ENCODE measurements at places on chromosomes 3 and 15.

GRCh38 chr15:32030795-32031194, 480 bp downstream of the CHRNA7 start:
- no peak for DNase-seq

DNA sequence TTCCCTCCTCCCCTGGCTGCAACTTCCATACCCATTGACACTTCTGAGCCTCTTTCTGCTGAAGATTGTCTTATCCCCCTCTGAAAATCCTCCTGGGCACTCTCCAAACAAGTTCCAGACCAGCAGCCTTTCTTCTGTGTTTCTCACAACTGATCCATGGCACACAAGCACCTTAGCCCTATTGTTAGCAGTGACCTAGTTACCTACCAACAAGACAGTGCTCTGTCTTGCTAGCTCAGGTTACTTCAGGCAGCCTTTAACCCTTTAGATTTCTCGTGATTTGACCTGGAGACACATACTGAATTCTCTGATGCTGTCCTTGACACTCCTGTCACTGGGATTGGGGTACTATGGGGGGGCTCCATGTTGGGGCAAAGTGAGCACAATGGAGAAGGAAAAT, 82.1 kb downstream of the GTF2E1 start:
- no peak for DNase-seq

DNA sequence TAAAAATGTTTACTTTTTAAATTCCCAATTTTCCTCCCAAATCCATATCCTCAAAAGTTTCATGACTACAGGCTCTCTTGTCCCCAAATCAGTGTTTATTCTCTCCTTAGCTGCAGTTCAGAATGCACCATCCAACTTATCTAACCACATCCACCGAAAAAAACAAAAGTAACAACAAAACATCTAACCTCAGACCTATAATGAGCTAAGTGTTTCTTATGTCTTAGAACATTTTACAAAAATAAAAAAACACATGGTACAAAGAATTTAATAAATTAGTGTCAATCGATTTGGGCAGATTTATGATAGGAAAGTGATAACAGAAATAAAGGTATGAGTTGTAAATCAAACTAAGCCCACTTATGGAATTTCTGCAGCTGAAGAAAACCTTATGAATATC, 13.6 kb downstream of the SATB1 start:
- no peak for DNase-seq

DNA sequence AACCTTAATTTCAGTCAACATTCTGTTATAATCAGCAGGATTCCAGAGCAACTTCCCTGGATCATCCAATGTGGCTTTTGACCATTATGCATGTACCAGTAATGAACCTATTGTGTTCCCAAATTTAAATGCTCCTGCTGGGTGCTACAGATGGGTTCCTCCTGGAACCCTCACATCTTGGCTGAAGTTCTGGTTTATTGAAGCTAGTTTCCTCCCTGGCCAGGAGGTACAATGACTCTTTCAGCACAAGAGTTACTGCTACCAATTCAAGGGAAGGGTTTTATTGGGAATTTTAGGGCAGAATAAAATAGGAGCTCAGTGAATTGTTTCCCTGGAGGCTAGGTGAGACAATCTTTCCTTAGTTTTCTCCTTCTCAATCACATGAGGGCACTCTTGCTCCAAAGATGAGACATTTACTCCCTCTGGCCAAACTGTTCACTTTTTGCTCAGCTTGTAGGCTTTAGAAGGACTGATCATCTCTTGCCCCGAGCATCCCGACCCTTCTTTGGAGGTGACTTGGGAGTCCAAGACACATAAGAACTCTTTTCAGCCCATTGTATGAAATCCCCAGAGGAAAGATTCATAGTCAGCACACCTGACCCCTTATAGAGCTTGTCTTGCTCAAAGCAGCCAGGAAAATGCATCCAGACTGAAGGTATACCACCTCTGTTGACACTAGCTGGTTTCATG, 8.8 kb upstream of the NPHP3 start:
- no peak for DNase-seq

DNA sequence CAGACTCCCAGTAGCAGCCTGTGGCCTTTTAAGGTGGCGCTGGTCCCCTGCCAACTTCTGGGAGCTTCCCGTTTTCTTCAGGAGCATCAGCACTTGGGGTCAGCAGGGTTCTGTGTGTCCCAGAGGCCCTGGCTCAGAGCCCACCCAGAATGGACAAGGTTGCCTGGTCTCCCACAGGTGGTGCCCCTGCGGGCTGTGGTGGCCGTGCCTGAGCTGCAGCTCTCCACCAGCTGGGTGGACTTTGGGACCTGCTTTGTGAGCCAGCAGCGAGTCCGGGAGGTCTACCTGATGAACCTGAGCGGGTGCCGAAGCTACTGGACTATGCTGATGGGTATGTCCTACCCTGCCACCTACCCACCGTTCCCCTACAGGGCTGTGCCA, 15.5 kb downstream of the ACAA1 start:
- DNase-seq, result no peak

DNA sequence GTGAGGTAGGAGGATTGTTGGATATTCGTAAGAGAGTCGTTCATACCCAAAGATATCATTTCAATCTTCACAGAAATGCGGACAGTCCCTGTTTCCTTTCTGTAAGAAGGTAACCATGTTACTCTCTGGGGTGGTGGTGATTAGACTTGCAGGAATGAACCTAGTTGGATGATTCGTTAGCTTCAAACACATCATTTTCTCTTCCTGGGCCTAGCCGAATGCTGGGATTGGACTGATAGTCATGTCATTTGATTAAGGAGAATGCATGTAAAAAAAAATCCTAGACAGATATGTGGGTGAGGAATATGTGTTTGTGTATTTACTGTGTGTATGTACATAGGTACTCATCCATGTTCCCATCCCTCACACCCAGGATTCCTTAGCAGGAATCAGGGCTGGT, 12.4 kb downstream of the SLCO3A1 start:
- no peak for DNase-seq

DNA sequence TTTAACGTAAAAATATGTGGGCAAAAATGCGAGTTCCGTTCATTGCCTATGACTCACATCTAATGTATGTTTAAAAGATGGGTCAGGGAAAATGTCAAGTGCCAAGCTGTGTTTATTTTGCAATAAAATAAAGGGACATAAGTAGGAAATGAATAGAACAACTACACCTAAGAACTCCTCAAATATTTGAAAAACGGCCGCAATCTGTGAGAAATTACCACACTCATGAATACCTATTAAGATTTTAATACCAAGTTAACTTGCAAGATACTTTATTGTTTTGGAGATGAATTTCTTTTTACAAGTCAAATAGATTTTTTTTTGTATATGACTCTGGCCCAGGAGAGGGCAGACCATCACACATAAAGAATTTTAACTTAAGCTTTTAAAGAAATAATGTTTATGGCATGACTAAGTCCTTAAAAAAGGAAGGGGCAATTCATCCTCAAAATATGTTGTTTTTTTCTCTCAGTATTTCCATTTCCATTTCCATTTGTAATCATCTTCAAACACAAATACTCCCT, 152.7 kb downstream of the SUCNR1 start:
- peak; percentile 7 for DNase-seq

DNA sequence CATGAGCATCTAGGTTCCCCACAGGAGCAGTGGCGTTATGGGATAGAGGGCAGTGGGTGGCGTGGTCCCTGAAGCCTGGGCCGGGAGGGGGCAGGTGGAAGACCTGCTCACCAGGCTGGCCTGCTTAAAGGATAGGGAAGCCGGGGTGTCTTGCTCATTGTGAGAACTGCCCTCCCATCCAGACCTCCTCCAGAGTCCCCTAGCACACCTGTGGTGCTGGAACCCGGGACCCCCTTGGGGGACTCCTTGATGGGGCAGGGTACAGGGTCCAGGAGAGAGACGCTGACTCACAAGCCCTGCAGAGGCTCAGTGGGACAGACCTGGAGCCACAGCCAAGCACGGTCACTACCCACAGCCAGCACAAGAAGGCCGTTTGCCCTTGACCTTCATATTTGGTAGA, 2.8 kb upstream of the RHCG start:
- no peak for DNase-seq

- peak; percentile 28 for DNase-seq
These were observed 61.0 kb downstream of the KLF13 start for GRCh38 chr15:31387479-31388118.

- no peak for DNase-seq
These were observed 14.2 kb upstream of the ST6GAL1 start for GRCh38 chr3:186915806-186916796.

All from hepatic stellate cell (primary cell).